Caco-2 (cell line): ENCODE measurements at places on chromosomes 16 and 17.

DNA sequence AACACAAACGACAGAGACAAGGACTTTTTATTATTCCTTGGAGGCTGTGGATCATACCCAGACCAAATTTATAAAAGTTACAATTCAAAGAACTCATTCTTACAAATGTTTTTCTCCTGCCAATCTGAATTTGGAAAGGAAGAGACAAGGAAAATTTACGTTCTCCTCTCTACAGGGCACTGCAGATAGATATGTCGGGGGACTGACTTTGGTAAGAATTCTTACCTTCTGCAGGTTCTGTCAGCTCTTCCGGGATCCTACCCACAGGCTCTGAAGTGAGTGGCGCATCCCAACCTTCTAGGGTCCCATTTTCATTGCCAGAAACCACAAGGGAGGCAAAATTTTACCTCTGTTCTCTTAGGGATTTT, 2.2 kb upstream of the SLFN12L start:
- no peak for DNase-seq

DNA sequence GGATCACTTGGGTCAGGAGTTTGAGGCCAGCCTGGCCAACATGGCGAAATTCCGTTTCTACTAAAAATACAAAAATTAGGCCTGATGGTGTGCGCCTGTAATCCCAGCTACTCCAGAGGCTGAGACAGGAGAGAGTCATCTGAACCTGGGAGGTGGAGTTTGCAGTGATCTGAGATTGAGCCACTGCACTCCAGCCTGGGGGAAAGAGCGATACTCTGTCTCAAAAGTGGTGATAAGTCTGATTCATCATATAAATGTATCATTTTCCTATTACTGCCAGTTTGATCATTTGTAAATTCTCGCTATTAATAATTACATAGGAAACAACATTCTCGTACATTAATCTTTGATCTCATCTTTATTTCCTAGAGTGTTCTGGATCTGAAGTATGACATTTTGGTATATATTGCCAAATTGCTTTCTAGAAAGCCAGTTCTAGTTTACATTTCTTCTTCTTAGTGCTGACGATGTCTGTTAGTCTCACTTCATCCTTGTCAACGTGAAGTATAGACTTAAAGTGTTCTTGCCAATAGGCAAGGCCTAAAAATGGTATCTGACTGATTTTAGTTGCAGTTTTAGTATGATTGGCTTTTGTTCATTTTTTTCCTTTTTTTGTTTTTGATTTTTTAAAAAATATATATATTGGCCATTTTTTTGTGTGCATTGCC, 9.7 kb downstream of the RABEP1 start:
- no peak for DNase-seq

DNA sequence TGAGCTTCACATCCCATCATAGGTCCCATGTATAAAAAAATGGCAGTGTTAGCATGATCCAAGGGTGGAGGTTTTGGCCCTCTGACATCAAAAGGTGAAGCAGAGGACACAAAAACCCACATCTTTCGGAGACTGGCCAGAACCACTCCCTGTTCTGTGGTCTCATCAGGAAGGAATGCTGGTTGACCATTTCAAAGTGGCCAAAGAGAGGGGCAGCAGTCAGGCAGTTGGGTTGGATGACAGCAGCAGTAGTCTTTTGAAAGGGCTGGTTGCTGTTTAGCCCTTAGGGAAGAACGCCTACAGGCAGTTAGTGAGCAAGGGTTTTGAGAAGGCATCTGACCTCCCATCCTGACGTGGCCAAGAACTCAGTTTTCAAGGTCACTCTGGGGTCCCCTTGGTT, 40.5 kb downstream of the LCMT1 start:
- DNase-seq, result peak; percentile 42

DNA sequence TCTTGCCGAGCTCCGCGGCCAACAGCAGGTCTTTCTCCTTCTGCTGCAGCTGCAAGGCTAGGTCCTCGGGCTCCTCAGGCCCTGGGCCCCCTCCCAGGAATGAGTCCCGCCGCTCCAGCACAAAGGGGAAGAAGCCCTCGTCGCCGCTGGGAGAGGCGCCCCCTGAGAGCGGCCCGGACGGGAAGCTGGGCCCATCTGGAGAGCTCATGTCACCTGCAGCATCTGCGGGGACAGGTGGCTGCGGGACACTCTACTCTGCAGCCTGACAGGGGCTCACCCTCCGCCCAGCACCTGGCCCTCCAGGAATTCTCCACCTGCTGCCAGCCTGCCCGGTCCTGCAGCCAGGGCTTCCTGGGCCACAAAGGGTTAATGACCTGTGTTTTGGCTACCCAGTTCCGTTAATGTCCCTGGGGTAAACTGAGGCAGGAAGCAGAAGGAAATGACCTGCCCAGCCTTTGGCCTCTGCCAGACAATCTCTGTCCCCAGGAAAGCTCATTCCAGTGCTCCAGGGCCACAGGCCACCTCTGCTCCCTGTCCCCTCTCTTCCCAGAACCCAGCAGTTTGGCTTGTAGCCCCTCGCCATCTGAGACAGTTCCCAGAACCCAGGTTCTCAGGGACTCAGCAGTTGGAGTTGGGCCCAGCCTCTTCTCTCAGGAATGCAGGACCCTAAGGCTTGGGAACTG, 1.3 kb downstream of the BICDL2 start:
- no peak for DNase-seq

GRCh38 chr17:82253179-82253544, 20.3 kb downstream of the CSNK1D start:
- no peak for DNase-seq

- DNase-seq, result no peak
These were observed 2.4 kb downstream of the TNRC6A start for GRCh38 chr16:24731722-24732419.
